CD4-positive, alpha-beta T cell treated with Interleukin-17A for 4 hours (primary cell): ENCODE measurements at places on chromosomes 11 and 22.

DNA sequence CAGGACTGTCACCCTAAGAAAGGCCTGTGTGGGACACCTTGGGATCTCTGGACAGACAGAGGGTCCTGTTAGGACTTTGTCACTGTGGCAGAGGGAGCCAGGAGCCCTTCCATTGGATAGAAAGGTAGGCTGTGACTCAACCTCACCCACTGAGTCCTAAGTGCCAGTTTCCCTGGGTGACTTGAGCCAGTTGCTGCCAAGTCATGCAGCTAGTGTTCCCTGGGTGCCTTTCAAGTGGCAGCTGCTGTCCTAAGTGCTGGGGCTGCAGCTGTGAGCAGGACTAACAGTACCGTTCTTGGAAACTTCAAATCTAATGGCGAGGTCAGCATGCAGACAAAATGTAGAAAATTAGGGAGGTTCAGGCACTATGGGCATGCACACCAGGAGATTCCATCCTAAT lies 393.7 kb downstream of the TMEM135 start:
- no peak for DNase-seq

DNA sequence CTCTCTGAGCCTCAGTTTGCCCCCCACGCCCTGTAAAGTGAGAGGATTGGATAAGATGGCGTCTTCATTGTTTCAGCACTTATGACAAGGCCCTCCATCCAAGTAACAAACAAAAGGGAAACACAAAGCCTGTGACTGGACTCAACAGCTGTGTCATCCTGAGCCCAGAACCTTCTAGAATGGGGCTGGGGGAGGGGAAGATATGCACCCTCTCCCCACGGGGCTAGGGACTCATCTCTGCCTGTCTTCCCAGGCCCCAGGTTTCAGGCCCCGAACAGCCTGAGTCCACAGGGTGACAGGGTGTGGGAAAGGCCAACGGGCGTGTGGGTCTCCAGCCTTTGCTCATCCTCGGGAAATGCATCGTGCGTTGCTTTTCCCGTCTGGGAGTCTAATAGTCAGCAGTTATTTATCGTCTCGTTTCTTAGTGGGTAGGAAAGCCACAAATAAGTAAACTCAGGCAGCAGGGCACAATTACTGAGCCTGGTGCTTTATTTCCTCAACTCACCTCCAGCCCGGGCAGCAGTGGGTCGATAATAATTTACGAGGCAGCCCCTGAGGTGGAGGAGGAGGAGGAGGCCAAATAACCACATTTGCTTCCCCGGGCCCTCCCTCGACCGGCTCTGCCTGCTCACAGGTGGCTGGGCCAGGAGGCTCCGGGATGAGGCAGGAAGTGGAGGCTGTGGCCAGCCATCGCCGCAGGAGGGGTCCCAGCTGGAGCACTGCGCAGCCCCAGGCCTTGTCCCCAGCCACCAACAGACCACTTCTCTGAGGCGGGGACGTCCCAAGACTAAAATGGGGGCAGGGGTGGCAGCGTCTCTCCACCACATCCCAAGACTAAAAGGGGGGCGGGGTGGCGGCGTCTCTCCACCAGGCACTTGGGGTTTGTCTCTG lies 54.4 kb downstream of the FLRT1 start:
- DNase-seq = no peak

- no peak for DNase-seq
Observed at GRCh38 chr22:27501191-27501936, 300.2 kb downstream of the MN1 start.

GRCh38 chr11:31973172-31973571 lies 117.7 kb upstream of the RCN1 start:
- DNase-seq = no peak

GRCh38 chr22:48237466-48238283 lies 1475.2 kb downstream of the TBC1D22A start:
- DNase-seq = no peak

GRCh38 chr11:96235751-96236150 lies 107.2 kb downstream of the MAML2 start:
- peak; percentile 6 for DNase-seq

DNA sequence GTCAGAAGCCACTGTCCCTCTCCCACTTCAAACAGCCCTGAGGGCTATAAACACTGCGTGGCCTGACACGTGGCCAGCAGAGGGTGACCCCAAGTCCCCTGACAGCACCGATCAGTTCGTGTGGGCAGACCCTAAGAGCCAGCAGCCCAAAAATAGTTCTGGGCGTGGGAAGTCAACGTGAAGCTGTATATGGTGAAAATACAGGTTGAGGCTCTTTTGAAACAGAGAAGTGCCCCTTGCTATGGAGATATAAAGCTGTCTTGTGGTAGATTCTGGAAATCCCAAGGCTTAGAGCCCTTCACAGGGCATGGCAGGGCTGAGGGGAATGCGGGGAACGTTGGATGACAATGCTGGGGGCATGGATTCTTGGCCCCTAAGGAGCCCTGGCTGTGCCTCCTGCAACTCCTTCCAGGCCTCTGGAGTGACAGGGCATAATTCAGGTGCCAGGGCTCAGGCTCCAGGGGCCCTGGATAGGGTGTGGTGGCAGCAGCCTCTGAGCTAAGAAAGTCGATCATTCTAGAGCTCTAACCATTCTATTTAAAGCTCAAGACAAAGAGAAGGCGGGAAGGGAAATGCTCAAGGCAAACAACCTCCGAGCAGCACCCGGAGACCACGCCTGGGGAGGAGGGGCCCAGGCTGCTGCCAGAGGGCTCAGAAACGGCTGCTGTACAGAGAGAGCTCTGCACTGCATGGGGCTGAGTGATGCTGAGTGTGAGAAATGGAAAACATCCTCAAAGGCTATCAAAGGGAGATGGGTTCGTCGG lies 60.4 kb upstream of the CD5 start:
- DNase-seq = peak; percentile 93

GRCh38 chr11:45899448-45900174 lies 7.5 kb downstream of the FREY1 start:
- peak; percentile 60 for DNase-seq
